ENCODE measurements at places on chromosomes 5 and 9.
A peak's percentile ranks its signal among the peaks of the same experiment; 100 is the strongest.

DNA sequence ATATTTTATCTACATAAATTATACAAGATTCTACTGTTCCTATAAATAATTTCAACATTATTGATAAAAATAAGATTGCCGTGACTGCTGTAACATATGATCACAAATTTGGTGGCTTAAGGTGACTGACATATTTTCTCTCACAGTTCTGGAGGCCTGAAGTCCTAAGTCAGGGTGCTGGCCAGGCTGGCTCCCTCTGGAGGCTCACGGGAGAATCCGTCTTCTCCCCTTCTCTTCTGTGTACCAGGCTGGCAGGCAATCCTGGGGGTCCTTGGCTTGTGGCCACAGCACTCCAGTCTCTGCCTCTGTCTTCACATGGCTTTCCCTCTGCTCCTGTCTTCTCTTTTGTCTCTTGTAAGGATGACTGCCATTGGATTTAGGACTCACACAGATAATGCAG is 31.7 kb upstream of the IRX2 start:
- DNase-seq = no peak

- DNase-seq = no peak
Measured at GRCh38 chr9:104906441-104907277, 21.3 kb downstream of the ABCA1 start.

- DNase-seq = no peak
Measured at GRCh38 chr9:136170006-136170901, 34.7 kb downstream of the LHX3 start.

DNA sequence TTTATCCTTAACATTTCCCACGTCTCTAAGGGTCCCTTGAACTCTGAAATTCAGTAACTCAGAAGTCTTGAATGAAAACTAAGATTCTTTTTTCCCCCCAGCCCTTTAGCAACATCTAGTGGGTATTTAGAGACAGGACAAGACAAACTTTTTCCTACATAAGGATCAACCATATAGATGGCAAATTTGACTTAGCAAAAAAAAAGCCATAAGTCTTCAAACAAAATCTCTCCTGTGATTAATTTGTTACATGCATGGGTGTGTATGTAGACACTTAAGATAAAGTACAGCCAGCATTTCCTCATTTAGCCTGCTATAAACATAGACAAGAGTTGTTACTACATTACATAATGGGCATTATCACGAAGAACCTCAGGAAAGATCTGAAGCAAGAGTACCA is 29.1 kb upstream of the ANKRD31 start:
- peak; percentile 14 for DNase-seq

- DNase-seq = no peak
Measured at GRCh38 chr5:161863811-161864210, 15.9 kb downstream of the GABRA1 start.

GRCh38 chr9:128054087-128054486 is 13.0 kb downstream of the NAIF1 start:
- DNase-seq = no peak

DNA sequence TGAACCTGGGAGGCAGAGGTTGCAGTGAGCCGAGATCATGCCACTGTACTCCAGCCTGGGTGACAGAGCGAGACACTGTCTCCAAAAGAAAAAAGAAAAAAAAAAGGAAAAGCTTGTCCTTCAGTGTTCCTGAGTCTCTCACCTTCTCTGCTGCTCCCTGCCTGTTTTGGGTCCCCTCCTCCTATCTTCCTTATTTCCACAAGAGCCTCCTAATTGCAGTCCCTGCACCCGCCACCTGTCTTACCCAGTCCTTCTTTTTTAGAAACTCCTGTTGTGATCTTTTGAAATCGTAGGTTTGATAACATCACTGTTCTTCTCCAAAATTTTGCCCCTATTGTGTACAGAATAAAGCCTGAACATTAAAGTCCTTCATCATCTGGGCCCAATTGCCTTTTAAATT is 234.9 kb downstream of the SH3GL2 start:
- DNase-seq = no peak

DNA sequence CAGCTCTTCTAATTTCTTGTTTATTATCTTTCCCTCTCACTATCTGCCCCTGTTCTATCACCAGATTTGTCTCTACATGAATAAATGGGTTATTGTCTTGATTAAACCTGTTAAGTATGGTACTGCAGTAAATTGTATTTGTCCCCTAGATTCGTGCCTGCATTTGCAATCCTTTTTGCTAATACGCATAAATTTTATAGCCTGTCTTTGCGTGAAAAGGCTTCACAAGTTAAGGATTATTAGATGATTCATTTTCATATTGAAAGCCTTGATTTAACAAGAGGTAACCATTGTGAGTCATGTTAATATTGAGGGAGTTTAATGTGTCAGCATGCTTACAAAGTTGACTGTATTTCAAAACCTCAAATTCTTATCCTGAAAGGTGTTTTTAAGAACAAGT is 204.6 kb downstream of the PCSK1 start:
- no peak for DNase-seq

DNA sequence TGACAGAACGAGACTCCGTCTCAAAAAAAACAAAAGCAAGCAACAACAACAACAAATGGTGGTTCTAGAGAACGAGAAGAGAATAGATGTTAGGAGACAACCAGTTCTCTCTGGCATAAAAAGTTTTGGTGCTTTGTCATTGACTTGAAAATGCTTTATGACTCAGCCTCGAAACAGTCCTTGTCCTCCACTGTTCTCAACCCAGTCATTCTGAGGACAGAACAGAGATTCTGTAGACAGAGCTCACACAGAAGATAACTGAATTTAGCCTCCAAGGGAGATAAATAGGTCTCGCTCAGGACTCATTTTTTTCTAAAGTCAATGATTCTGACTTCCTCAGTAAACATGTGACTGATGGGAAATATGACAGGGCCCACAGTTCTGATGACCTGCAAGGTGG is 76.0 kb upstream of the FSTL4 start:
- no peak for DNase-seq

GRCh38 chr5:25160891-25161290 is 516.1 kb upstream of the CDH10 start:
- DNase-seq = no peak

DNA sequence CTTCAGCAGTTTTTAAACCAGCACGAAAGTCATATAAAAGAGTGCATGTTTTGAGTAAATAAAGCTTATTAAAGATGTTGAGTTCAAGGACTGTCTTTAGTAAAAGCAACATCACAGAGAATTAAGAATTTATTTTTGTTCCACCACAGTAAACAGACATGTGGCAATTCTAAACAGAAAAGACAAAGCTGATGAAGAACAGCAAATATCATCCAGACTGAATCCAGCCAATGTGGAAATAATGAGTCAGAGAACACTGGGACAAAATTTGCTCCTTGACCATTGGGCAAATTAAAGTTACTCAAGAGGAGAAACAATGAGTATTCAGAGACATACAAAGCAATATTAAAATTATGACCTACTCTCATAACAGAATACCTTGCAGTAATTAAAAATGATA is 28.8 kb downstream of the OR2K2 start:
- DNase-seq = no peak

DNA sequence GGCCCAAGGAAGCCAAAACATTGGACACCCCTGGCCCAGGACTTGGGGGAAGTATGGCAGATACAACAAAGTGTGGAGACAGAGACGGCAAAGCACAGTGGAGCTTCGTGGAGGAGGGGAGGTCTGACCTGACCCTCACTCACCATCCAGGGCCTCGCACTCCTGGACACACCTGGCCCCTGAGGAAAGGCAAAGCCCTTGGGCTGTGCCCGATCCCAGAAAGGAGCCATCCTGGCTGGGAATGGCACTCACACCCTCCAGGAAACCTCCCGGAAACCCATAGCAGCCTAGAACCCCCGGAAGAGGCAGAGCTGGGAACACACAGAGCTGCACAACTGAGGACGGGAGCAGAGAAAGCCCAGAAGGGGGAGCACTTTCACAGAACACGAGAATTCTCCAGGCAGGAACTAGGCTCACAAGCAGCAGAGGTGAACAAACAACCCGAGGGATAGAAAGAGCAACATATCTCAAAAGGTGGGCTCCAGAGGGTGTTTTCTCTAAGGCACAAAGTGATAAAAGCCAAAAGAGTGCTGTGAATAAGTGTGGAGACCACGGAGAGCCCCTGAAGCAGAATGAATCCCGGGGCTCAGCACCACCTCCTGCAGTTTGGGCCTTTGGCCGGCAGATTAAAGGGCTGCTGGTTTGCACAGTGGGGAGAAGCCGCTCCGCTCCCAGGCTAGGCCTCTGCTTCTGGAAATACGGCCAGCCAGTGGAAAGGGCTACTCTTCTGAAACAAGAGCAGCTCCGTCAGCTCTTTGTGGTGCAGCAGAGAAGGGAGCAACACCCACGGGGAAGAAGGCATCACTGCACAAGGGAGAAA is 108.2 kb downstream of the UBE2R2 start:
- DNase-seq = peak; percentile 8

DNA sequence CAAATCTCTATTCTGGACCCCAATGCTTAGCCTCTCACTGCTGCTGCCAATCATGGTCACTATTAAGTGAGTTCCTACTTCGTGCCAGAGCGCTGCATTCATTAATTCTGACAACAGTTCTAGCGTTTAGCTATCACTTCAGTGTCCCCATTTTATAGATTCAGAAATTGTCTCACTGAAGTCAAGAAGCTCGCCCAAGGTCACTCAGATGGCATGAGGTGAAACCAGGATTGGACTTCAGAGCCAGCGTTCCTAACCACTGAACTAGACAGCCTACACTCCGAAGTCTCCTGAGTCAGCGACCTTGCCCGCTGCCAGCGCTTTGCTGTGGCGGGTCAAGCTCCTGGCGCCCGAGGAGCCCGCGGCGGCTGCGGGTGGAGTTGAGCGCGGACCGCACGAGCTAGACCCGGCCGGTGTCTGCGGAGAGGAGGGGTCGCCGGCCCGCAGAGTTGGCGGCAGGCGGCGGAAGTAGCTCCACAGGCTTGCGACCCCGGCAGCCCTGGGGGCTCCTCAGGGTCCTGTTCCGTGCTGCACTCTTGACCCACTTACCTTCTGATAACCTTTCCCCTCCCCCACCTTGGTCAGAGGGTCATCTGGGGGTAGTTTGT is 2.1 kb upstream of the GABRB2 start:
- no peak for DNase-seq

- DNase-seq = no peak
Measured at GRCh38 chr5:111946556-111946955, 189.6 kb upstream of the NREP start.

DNA sequence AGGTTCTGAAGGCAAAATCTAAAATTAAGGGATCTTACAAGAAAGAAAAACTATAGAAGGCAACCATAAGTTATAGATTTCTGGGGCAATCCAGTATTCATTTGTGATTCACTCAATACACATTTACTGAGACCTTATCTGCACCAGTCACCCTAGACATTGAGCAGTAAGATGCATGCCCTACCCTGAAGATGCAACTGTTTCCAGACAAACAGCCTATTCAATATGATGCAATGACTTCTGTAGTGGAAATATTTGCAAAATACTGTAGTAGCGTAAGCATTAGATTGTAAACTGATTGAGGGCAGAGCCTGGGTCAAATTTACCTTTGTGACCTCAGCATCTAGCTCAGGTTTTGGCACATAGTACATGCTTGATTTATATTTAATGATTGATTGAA is 256.2 kb upstream of the ACTBL2 start:
- no peak for DNase-seq

- no peak for DNase-seq
Measured at GRCh38 chr5:149283626-149284480, 12.2 kb downstream of the AFAP1L1 start.

DNA sequence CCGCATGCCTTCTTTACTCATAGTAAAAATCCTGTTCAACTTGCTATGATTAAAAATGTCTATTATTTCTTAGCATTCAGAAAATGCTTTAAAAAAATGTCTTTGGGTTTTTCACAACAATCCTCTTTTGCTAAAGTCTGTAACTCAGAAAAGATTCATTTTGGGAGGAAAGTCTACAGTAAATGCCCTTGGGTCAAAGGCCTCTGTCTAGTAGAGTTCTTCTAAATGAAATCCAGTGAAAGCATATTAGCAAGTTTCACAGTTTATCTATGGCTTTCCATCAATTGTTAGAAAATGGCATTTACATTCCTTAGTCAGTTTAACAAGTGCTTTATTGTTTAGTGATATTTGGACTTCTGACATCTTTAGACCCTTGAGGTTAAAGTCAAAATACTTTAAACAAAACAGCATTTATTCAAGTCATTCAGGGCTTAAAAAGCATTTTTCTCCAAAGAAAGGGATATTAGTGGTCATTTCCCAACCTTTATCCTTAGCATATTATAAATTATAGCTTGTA is 137.1 kb upstream of the TARS1 start:
- no peak for DNase-seq

GRCh38 chr5:142881076-142881783 is 111.1 kb downstream of the ARHGAP26 start:
- no peak for DNase-seq

- no peak for DNase-seq
Measured at GRCh38 chr5:93890657-93891056, 149.3 kb upstream of the POU5F2 start.

- no peak for DNase-seq
Measured at GRCh38 chr9:134403682-134404301, 77.5 kb downstream of the RXRA start.

GRCh38 chr9:71770170-71770569 is 1.9 kb upstream of the CEMIP2 start:
- DNase-seq = no peak

- no peak for DNase-seq
Measured at GRCh38 chr9:113237026-113237425, 15.7 kb downstream of the SLC31A1 start.

DNA sequence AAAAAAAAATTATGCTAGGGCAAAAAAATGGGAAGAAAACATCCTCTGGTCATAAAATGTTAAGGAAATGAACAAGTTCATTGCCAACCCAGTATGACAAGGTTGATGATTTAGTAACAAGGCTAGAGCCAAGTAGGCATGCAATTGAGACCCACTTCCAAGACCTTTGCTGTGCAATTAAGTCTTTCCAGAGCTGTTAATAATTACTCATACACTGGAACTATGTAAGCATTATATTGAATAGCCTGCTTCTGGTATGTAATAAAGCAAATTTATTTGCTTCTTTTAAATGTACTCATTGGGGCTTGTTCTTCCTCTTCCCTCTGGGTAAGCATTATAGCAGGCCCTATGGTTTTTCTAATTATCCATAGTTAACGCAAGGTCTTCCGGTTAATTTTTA is 32.5 kb upstream of the SNAPC3 start:
- DNase-seq = no peak

GRCh38 chr5:72501488-72501887 is 5.7 kb downstream of the ZNF366 start:
- no peak for DNase-seq
